ENCODE measurements at places on chromosomes 16 and 17. TPM values are rescaled to one million over a fixed set of nuclear protein-coding genes. Genes with fewer than 3 reads are reported as not detected.

SEZ6L2 gene
- 3.4 TPM for total RNA-seq

STXBP4 gene
- total RNA-seq: 17.8 TPM

C16orf92 gene
- total RNA-seq: not detected

C16orf46 gene
- 1.6 TPM for total RNA-seq

IL21R gene
- total RNA-seq: 16.1 TPM

NTN1 gene
- total RNA-seq: under 0.01 TPM

Measured in bronchus fibroblast of lung (primary cell).